ENCODE measurements at places on chromosomes 11 and 22.

DNA sequence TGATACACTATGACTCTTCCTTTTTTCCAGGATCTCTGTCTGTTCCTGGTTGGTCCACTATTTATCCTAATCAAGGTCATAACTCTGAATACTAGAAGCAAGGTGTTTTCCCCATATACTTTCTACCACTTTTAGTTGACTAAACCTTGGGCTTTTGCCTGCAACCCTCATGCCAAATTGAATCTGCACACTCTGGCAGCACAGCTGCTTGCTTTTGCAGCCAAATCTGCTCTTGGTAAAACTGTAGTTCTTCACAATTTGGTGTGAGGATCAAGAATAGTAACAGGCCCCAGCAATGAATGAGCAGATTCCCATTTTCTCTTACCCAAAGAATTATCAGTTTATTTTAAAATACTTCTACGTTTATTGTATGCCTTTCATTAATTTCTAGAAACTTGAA is 586.5 kb upstream of the CNTN5 start:
- no peak for DNase-seq

DNA sequence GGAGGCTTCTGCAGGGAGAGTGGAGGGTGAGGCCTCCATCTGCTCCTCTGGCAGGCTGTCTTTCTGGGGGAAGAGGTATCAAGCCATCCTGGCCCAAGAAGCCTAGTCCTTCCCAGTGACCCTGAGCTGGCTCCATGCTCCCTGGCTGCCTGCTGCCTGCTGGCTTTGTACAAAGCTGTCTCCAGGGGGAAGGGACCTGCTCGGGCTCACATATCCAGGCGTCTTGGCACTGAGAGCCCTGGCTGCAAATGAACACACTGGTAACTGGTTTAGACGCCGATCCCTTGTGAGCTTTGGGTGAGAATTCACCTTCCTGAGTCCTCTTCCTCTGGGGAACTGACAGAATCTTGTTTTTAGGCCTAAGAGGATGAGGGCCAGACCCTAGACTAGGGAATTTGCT is 210.3 kb upstream of the ZBED5 start:
- DNase-seq: no peak

DNA sequence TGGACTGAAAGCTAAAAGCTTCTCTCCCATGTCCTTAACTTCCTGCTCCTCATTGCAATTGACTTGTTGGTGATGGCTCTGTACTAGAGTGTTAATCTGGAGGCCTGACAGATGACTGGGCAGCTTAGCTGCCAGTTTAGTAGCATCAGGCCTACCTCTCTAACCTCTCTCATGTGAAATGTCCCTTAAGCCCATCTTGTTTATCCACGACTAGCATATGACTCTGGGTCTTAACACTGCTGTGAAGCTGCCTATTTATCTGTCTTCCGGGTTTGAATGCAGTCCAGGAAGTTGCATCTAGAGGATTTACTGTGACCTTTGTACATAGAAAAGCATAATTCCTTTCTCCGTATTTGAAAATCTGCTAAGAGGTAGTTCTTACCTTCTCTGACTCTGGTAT is 85.3 kb upstream of the HORMAD2 start:
- peak; percentile 37 for DNase-seq

GRCh38 chr22:48483764-48484528 is 1343.7 kb downstream of the BRD1 start:
- no peak for DNase-seq

GRCh38 chr22:30351226-30351625 is 5.5 kb downstream of the SF3A1 start:
- no peak for DNase-seq

GRCh38 chr11:45105984-45106375 is 40.5 kb upstream of the PRDM11 start:
- DNase-seq: no peak

- no peak for DNase-seq
These were observed 47.0 kb downstream of the RCN1 start for GRCh38 chr11:32137869-32138268.

DNA sequence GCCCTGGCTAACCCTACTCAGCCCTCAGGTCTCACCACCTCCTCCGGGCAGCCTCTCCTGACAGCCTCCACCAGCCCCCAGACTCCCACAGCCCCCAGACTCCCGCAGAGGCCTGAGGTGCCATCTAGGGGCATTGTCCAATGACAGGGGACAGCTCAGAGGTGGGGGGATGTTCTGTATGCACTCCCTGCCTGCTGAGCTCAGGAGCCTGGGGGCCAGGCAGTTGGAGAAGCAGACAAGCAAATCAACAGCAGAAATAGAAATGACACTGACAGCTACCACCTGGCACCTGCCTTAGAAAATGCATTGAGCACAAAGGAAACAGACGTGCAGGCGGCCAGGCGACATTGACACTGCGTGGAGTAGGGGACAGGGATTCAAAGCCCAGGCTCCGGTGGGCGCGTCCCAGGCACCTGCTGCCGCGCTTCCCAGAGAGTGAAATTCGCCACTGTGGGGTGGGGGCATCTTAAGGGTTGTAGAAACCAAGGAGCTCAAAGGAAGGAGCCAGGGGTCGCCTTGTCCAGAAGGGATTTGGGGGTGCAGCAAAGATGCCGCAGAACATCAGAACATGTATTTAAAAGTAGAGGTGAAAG is 22.5 kb upstream of the WNT7B start:
- no peak for DNase-seq

DNA sequence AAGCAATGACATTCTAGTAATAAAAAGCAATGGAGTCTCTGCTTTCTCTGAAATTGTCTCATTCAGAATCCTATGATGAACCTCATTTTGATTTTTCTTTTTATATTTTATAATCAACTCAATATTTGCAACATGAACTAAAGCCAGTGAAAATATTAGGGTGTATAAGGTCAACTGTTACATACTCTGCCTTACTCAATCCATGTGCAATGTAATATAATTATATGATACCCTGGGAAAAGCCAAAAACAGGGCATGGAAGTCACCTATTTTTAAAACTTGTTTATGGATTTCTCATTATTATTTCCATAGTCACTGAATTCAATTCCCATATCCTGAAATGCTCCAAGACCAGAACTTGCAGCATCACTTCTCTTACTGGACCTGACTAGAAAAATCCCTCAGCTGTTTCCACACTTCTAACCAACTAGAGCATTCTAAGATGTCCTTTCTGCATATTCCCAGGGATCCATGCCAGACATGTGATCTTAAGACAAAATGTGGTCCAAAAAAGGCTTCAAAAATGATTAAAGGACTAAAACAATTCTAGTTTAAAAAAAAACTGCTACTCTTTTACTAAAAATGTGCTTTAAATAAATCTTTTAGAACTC is 97.3 kb downstream of the GUCY1A2 start:
- DNase-seq: no peak

DNA sequence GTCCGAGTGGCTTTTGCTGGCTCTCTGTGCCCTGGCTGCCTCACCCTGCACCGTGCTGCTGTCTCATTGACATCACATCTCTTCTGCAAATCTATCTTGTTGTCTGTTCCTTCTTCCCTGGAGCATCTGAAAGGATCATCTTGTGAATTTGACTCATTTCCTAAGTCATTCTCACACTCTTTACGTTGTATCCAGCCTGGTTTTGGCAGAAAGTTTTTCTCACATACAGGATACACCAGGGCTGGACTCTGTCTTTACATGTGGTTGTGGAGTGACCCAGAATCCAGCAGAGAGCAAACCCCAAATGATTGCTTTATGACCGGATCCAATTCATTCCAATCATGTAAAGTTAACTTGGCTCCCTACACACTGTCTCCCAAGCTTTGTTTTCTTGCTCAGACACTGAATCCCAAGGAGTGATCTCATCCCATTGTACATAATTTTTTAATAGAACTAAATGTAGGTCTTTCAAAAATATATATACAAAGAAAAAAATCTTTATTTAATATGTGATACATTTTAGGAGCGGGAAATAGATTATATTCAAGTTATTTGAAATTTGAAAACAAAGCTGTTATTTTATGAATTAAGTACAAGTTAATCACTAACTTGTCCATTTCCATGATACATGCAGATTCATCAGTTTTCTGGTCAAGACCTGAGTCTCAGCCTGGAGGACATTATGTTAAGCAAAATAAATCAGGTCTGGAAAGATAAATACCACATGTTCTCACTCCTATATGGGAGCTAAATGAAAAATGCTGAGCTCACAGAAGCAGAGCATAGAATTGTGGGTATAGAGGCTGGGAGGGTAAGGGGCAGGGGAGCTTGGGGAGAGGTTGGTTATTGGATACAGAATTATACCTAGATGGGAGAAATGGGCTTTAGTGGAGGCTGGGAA is 2.9 kb upstream of the RFPL1 start:
- no peak for DNase-seq

GRCh38 chr11:33944693-33945424 is 53.0 kb upstream of the LMO2 start:
- DNase-seq: no peak

- peak; percentile 4 for DNase-seq
These were observed 100.0 kb upstream of the SOX6 start for GRCh38 chr11:16456366-16456765.

- DNase-seq: no peak
These were observed 52.5 kb upstream of the SLC22A12 start for GRCh38 chr11:64538501-64538951.

DNA sequence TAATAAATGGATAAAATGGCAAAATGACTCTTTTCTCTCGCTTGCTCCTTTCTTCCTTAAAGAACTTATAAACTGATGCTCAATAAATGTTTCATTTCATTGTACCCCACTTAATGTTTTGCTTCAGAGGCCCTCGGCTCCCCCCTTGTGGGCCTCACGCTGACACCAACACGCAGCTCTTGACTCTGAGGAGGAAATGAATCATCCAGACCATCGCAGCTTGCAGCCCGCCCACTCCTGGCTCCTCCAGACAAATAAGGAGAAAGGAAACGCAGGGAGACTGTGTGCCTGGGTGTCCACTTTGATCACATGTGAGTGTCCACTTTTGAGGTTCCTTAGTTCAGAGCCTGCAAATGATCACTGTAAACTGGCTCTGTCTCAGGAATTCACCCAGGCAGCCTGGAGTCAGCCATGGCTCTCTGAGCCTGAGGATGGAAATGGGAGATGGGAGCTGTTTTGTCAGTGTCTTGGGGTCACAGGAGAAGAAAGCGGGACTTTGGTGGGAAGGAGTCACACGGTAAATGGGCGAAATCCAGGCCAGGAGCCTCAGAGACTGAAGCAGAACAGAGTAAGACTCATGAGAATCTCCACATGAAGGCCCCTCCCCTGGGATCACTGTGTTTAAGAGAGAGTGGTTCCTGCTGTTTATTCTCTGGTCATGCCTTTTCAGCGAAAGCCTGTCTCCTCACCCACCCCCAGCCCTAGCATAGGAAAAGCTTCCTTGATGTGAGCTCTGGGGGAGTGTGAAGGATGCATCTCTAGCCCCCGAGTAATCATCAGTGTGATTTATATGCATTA is 96.5 kb downstream of the CWC15 start:
- DNase-seq: peak; percentile 95

DNA sequence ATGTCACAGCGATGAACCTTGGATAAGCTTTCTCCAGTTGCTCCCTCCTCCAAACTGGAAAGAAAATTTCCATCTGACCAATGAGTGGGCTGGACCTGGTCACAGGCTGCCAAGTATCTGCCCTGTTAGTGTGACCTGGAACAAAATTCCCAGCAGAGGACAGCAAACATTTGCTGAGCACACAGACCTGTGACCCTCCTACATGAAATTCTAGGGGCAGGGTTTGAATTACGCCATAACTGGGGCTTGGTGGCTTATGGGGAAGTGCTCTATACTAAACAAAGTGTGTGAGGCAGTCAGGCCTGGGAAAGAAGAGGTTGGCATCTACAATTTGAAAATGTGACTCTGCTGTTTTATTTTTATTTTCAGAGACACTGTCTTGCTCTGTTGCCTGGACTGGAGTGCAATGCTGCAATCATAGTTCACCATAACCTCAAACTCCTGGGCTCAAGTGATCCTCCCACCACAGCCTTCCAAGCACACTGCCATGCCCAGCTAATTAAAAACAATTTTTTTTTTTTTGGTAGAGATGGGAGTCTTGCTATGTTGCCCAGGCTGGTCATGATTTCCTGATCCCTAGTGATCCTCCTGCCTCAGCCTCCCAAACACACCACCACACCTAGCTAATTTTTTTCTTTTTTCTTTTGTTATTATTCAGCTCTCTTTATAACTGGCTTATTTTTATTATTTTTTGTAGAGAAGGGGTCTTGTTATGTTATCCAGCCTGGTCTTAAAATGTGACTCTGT is 13.6 kb upstream of the XBP1 start:
- no peak for DNase-seq

DNA sequence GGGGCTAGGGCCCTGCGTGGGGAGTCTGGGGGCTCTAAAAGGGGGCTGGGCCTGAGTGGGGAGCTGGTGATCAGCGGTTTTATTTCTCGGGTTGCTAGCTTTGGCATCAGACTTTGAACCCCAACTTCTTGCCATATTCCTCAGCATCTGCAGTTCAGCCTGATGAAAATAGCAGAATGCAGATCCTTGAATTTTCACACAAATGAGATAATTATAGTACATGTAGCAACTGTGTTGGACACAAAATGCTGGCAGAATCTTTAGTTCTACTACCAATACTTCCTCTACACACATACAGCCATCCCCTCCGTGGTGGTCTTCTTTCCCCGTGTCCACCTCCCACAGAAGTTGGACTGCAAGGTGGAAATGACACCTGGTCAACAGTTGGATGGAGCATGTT is 1.5 kb downstream of the ZC3H7B start:
- DNase-seq: no peak

GRCh38 chr11:12618743-12619540 is 55.3 kb upstream of the TEAD1 start:
- DNase-seq: peak; percentile 12

DNA sequence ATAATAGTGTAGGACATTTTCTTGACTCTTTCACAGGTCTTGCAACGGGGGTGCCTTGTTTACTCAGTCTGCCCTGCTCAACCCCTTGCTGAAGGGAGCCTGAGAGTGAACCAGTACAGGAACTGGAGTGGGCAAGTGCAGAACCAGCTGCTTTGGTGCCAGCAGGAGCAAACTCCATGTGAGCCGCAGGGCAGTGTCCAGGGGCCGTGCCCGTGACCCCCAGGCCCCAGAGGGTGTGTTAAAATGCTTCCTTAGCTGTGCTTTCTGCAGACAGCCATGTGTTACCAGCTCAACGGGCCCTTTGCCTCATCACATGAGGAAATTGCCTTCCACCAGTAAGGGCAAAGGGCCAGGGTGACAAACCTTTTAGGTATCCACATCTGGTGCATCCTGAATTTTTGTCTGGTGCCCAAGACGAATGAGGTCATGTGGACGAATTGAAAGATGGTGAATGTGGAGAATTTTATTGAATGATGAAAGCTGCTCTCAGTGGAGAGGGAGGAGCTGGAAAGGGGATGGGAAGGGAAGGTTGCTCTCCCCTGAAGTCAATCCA is 53.6 kb upstream of the OR5D13 start:
- no peak for DNase-seq

DNA sequence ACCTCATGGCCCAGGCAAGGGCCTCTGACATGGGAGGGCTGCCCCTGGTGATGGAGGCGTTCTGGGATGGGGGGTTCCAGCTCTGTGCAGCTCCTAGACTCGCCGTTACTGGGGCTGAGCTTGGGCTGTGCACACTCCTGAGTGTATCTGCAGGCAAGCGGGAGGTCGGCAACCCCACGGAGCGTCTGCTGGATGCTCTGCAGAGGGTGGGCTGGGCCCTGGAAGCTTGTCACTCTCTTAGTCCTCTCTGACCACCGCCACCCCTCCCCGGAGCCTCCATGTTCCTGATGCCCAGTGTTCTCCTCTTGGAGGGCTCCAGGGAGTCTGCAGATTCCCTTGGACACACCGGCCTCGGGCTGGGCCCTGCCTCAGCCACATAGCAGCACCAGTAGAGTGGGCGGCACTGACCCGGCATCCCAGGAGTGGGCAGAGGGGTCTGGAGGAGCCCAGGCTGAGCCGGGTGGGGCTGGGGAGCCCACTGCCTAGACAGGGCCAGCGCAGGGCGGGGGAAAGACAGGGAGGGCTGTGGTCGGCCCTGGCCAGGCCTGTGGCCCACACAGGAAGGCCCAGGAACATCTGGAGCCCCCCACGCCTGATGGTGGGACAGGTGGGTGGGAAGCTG is 20.6 kb upstream of the MUC5B start:
- no peak for DNase-seq

All from astrocyte of the hippocampus (primary cell).